T-helper 22 cell (primary cell): ENCODE measurements at places on chromosomes 3 and 15.

- DNase-seq: no peak
Observed at GRCh38 chr3:31105011-31105410, 210.6 kb upstream of the GADL1 start.

DNA sequence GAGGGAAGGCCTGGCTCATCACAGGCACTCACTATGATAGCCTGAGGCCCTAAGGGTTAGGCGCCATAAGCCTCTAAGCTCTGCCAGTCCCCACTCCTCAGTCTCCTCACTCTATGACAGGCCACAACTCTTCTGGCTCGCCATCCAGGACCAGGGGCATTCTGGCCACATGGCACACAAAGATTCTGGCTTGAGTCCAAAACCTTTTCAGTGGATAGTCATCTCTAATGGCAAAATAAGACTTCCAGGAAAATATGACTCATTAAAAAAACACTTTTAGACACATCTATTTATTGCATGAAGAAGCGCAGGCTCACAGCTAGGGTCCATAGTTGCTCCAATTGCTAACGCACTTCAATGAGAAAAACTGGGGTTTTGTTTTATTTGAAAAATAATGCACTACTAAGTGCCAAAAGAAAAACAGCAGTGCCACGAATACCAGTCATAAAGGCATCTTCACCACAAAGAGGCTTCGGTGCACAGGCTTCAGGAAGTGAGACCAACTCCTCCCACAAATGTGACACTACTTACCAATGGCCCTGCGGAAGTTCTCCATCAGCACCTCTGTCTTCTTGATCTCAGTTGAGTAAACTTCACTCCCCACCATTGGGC is 11.1 kb downstream of the RUVBL1 start:
- DNase-seq: peak; percentile 36

GRCh38 chr3:72446218-72447058 is 401.8 kb downstream of the SHQ1 start:
- DNase-seq: no peak

GRCh38 chr3:78906245-78906644 is 861.6 kb downstream of the ROBO1 start:
- no peak for DNase-seq

GRCh38 chr3:187640569-187641059 is 29.6 kb downstream of the SST start:
- no peak for DNase-seq

DNA sequence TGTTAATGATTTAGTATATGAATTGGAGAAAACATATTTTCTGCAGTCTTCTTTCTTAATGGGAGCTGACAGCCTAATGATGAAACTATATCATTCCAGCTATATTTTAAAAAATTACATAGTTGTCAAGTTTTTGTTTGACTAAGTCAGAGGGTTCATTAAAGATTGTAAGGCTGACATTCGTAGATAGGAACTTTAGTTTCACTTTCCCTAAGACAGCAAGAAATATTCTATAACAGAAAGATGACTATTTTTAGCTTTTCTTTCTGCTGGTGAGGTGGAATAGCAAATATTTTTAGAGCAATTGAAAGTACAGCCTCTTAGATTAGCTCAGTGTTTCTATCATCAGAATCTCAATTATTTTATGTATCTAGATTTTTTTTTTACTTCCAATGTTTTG is 60.2 kb downstream of the PIAS1 start:
- DNase-seq: no peak

GRCh38 chr15:25838191-25838870 is 24.8 kb downstream of the ATP10A start:
- no peak for DNase-seq

DNA sequence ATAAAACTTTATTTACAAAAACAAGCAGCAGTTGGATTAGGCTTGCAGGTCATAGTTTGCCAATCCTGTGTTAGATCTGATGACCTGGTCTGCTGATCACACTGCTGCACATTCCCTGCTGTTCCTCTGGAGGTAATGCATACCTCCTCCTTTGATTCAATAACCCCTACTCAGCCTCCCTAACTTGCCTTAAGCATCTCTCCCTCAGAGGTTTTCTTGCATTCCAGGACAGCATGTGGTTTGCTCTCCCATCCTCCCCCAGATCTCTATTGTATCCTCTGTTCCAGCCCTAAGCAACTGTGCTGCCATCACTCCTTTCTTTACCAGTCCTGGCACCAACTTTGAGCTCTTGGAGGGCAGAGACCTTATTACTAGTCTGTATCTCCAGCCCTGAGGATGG is 63.4 kb downstream of the CACNA2D3 start:
- DNase-seq: no peak

GRCh38 chr3:150826466-150827282 is 63.7 kb upstream of the SIAH2 start:
- DNase-seq: no peak

GRCh38 chr3:136979684-136980083 is 21.9 kb downstream of the IL20RB start:
- no peak for DNase-seq

DNA sequence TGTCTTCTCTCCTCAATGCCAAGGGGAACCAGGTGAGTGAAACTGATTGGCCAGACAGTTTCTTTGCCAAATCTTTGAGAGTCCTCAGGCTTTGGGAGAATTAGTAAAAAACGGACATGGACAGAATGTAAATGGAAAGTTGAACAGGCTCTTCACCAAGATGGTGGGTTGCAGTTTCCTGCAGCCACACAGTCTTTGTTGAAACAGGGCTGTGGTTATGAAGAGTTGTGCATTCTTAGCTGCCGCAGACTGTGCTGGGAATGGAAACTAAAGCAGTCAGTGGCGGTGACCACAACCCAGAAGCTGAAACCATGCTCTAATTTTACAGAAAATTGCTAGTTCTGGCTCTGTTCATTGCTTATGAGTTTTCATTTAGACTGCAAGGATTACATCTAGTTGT is 42.1 kb upstream of the TASOR start:
- no peak for DNase-seq

DNA sequence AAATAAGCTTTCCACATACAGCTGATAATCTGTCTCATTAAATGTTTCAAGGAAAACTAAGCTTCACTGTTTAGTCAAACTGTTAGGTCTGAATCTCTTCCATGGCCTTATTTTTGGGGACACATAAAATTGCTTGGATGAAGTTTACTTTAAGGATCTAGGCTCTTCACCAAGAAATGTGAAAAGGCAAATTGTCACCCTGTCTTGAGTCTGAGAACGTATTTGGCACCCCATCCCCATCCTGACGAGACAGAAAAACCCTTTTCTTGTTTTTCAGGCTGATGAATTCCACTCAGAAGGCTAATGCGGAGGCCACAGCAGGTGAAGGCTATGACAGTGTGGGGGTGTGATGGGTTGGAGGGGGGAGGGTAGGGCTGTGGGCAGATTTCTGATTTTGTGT is 226.6 kb downstream of the GREM1 start:
- no peak for DNase-seq

- DNase-seq: no peak
Observed at GRCh38 chr3:102802819-102803420, 368.1 kb downstream of the ZPLD1 start.

DNA sequence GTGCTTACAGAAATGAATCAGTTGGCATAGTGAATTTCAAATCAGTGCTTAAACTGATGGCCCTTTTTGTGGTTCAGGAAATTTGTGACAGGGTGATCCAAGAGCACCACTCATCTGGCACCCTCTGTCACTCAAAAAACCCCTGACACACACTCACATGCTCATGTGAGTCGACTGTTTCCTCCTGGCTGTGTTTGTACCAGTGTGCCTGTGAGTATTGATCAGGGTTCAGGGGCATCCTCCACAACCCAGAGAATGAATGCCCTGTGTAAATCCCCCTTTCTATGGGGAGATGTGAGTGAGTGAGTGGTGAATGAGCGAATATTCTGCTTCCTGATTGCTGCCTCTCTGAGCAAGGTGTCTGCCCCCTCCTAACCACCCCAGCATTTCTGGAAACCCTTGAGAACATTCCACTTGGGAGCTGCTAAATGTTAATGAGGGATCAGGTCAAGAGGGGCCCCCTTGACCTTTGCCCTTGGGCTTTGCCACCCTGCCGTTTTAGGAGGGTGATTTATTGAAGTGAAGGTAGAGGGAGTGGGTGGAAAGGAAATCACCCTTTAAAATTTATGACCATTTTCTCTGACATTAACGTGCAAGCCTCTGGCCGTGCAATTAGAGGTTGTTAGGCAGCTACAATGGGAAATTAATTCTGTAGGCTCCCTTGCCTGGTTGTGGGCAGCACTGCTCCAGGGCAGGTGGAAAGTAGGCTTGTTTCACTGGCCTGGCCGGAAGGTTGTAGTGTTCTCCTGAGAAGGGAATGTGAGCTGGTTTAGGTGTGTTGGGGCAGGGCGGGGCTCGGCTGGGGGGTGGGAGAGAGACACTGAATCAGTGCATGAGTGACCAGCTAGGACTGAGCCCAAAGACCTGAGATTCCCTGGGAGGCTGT is 87.2 kb downstream of the SLCO3A1 start:
- no peak for DNase-seq

GRCh38 chr15:66142285-66142684 is 111.3 kb downstream of the MEGF11 start:
- no peak for DNase-seq

- DNase-seq: no peak
Observed at GRCh38 chr15:64623347-64623996, 151.9 kb downstream of the RBPMS2 start.

GRCh38 chr3:142447301-142447851 is 461 bp downstream of the XRN1 start:
- peak; percentile 17 for DNase-seq

- DNase-seq: no peak
Observed at GRCh38 chr3:30944124-30944523, 49.7 kb upstream of the GADL1 start.

- DNase-seq: no peak
Observed at GRCh38 chr15:57600197-57600596, 8.5 kb downstream of the MYZAP start.

- DNase-seq: no peak
Observed at GRCh38 chr3:194657439-194657838, 14.6 kb downstream of the LSG1 start.

DNA sequence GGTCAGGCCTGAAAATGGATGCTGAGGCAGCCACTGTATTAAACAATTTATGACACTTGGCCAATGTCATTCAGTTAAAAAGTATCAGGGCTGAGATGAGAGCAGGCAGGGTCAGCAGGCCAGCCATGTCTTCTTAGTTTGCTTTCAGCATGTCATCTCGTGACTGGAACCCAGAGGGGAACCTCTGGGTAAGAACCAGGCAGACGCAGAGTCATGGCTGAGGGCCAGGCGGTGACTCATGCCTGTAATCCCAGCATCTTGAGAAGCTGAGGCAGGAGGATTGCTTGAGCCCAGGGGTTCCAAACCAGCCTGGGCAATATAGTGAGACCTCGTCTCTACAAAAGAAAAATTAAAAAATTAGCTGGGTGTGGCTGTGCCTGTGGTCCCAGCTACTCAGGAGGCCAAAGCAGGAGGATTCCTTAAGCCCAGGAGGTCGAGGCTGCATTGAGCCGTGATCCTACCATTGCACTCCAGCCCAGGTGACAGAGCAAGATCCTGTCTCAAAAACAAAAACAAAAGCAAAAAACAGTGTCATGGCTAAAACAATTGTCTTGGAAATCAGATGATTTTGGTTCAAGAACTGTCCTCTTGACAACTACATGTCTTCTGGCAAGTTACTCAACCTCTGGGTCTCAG is 11.7 kb downstream of the BCL2L10 start:
- DNase-seq: no peak

DNA sequence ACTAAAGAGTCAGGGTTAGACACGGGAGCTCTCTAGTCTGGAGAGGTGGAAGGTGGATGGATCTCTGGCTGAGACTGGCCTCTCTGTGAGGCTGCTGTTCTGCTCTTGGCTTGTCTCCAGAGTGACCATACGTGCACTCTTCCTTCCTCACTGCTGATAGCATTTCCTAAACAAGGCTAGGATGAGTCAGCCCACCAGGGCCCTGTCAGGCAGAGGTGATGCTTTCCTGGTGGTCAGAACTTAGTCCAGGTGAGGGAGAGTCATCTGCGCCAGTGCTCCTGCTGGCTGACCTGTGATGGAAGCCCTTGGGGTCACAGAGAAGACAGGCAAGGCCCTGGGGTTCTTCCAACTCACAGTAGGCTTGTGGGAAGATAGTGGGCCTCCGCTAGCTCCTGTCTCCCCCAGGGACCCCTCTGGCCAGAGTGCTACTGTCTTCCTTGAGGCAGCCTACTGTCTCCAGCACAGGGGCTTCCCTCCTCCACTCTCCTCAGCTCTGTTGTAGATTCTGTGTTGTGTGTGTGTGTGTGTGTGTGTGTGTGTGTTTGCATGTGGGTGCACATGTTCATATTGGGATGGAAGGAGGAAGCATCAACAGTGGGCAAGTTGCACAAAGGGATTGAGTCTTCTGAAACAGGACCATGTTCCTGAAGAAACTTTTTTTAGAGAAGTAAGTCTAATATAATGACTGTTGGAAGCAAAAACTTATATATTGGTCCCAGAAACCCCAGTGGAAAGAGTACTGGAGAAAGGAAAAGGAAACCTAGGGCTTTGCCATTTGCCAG is 16.5 kb downstream of the ALPK3 start:
- no peak for DNase-seq

DNA sequence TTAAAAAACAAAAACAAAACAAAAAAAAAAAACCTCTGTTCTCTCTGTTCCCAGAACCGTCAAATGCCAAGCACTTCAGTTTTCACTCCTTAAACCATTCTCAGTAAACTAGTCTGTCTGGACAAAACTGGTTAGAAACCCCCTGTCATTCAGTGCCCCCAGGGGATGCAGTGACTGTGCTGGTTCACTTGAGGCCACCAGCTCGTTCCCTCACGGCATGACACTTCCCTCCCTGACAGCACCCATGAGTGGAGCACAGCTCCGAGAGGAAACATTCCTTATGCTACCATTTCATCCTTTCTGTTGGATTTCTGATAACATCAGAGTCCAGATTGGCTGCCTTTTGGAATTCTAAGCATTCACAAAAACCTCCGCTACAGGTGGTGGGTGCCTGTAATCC is 244.0 kb upstream of the TPM1 start:
- no peak for DNase-seq

DNA sequence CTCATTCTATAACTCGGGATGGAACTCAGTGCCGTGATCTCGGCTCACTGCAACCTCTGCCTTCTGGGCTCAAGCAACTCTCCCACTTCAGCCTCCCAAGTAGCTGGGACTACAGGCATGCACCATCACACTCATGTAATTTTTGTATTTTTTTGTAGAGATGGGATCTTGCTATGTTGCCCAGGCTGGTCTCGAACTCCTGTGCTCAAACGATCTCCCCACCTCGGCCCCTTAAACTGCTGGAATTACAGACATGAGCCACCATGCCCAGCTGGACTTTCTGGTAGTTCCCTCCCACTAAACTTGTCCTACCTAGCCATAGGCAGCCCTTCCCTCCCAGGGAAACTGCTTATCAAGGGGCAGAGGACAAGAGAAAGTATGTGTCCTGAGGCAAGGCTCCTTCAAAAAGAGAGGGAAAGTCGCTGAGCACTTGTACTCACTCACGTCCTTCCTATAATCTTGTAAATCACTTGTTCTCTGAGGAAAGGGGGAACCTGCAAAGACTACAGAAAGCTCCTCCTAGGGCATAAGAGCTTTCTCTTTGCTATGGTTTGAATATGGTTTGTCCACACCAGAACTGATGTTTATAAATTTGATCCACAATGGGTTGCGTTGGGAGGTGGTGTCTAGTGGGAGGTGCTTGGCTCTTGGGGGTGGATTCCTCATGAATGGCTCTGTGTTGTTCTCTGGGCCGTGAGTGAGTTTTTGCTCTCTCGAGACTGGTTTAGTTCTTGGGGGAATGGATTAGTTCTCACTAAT is 13.6 kb upstream of the TBL1XR1 start:
- DNase-seq: no peak
